Activated CD8-positive, alpha-beta memory T cell treated with anti-CD3 and anti-CD28 coated beads, Interleukin-2, amount 50 U/mL, for 48 hours (primary cell): ENCODE measurements at places on chromosomes 12 and 14.

DNA sequence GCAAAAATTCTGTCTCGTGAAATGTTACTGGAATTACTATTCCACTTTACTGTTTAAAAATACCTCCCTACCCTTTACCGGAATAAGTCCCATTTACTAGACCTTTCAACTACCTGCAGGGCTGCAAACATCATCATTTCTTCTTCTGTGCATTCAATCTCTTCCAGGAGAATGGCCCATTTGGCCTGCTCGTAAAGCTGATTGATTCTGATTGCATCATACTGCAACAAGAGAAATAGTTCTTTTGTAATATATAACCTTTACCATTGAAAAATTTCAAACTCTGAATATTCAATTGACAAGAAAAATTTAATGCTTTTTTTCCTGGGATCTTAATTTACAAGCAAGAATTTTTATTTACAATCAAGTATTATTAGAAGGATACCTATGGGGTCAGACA, 72.4 kb downstream of the FERMT2 start:
- no peak for DNase-seq

DNA sequence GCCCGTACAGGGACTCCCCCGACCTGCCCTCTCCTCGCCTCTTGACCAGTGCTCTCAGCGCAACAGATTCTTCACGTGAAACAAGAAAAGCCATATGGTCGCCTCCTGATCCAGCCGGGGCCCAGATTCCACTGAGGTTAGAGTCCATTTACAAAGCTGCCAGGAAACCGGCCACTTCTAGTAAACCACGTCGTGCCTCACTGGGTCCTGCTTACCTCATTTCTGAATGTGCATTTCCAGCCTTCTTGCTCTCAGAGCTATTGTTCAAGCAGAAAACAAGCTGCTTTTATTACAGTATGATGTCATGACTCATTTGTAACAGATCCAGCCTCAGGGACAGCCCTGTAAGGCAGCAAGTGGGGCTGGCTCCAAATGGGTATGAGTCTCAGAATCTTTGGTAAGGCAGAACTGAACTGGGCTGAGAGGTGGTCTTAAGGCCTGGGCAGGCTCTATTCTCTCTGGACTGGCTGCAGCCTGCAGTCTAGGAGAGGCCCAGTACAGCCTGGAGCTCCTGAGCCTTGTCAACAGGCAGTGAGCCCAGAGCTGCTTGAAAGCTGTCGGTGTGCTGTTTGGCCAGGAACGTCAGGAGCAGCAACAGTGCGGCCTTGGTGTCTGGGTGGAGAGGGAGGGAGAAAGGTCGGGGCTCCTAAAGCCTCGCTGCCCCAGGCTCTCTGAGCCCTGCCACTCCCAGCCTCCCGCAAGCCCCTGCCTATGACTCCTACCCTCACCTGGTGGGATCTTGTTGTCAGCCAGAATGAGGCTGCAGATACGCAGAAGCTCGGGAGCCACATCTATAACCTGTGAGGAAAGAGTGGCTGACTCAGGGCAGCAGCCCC, 8.3 kb downstream of the REC8 start:
- DNase-seq: no peak

DNA sequence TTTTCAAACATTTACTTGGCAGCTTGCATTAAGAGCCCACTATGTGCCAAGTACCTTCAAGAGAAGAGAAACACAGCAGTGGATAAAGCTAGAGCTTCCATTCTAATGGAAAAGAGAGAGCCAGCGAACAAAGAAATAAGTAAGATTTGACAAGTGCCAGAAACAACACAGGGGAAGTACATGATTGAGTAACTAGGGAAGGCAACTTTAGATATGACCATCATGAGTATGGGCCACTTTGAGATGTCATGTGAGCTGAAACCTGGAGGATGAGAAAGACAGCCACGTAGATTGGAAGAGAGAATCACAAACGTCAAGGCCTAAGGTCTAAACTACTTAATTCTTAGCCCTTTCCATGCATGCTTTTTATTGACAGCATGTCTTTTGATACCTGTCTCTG, 121.4 kb downstream of the ITPR2 start:
- DNase-seq: no peak

- DNase-seq: no peak
Observed at GRCh38 chr12:118127867-118128266, 8.1 kb upstream of the PEBP1 start.

- no peak for DNase-seq
Observed at GRCh38 chr14:52987514-52987913, 36.7 kb upstream of the FERMT2 start.
